ENCODE measurements at places on chromosomes 2 and 18.

GRCh38 chr2:220134756-220135534 lies 507.5 kb downstream of the SLC4A3 start:
- no peak for DNase-seq

DNA sequence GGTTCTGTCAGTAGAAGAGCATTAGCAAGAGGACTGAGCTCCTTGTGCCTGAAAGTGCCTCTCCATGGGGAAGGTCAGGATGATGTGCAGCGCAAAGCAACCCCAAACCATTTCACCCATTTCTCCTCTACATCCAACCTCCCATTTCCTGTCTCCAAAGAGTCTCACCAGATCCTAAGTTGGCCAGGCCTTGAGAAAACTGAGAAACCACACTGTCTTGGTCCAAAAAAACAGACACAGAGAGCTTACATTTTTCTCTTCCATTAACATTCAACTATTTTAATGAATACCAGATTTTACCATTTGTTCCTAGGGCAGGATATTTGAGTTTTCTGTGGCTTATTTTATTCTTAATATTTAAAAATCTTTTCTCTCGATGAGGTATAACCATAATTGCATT lies 195.0 kb downstream of the EPHA4 start:
- no peak for DNase-seq

GRCh38 chr2:84792856-84793522 lies 87.9 kb downstream of the TRABD2A start:
- no peak for DNase-seq

DNA sequence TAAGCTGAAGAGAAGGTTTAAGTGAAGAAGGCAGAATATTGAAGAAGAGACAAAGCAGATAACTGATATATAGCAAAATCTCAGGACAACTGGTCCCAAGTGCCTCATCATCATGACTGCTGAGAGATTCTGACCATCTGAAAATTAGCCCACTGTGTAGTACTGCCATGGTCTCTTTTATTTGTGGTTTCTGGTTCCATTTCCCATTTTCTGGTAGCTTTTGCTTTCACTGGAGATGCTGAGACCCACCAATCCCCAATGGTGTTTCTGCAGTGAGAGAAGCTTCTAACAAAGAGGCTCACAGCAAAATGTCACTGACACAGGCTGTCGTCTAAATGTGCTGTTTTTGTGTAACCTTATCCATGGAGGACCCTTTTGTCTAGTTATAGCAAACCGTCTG lies 79.5 kb downstream of the TMEM163 start:
- no peak for DNase-seq

GRCh38 chr2:45567974-45568789 lies 42.9 kb downstream of the SRBD1 start:
- no peak for DNase-seq

GRCh38 chr2:75130171-75130570 lies 69.1 kb downstream of the TACR1 start:
- DNase-seq: no peak

GRCh38 chr2:176879426-176879995 lies 333.1 kb upstream of the HNRNPA3 start:
- DNase-seq: no peak

GRCh38 chr2:61185231-61185728 lies 23.3 kb downstream of the C2orf74 start:
- no peak for DNase-seq

DNA sequence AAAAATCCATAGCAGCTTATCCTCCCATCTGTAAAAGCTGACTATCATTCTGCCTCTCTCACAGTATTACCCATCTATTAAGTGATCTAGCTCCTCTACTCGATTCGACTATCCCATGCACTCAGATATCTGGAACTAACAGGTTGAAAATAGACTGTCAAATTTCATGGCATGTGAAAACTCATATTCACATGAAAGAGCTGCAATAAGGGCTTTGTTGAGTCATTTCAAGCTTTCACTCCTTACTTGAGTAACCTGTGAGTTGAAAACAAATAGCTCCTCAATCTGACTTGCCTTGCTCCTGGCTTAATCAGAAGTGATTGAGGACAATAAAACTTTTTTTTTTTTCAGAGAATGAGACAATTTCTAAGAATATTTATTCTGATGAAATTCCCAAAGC lies 192.4 kb upstream of the ERBB4 start:
- no peak for DNase-seq

DNA sequence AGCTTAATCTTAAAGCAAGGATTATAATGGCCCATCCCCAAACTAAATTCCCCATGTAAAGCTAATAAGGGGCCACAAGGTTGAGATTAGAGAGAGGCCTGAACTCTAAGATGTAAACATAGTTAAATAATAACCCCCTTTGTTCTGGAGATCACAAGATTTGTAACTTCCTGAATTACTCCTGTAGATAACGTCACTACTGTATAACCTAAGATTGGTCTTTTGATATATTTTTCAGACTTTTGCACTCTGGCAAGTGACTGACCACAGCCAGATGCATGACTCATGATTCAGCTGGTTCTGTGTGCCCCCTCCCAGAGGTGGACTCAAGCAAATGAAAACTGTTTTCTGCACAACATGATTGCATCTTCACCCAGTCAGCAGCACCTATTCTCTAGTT lies 686.0 kb upstream of the DDX18 start:
- no peak for DNase-seq

DNA sequence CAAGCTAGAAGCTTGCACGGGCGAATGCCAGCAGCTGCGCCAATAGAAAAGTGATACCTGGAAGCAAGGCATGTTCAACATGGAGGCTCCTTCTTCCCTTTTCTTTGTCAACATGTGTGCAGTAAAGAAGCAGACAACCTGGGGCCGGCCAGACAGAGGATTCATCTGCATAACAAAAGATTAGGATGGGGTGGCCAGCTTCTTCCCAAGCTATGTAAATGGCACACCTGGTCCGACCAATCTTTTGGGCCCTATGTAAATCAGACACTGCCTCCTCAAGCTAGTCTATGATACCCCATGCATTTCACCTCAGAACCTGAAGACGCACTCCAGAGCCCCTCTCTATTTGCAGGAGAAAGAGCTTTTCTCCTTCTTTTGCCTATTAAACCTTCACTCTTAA lies 66.4 kb upstream of the TGFA start:
- no peak for DNase-seq

GRCh38 chr2:2503864-2504418 lies 172.9 kb upstream of the MYT1L start:
- no peak for DNase-seq

- no peak for DNase-seq
Measured at GRCh38 chr2:80153768-80154167, 150.8 kb downstream of the LRRTM1 start.

- peak; percentile 0 for DNase-seq
Measured at GRCh38 chr18:13448335-13448795, 229.8 kb downstream of the LDLRAD4 start.

GRCh38 chr2:121471532-121472469 lies 58.9 kb upstream of the RNU4ATAC start:
- DNase-seq: no peak

- no peak for DNase-seq
Measured at GRCh38 chr2:24169023-24169422, 5.8 kb upstream of the FAM228A start.

DNA sequence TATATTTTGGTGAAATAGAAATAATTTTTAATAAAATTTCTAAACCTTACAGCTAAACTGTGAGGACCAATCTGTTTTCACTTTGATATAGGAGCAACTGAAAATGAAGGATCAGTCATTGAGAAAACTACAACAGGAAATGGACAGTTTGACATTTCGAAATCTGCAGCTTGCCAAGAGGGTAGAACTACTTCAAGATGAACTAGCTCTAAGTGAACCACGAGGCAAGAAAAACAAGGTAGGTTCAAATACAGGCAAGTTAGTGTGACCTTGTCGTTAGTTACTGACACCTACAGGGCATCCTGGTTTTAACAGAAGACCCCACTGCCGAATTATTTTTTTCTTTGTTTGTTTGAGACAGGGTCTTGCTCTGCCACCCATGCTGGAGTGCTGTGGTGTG lies 75.5 kb upstream of the STON1 start:
- DNase-seq: no peak

GRCh38 chr2:101883860-101884259 lies 107.9 kb upstream of the IL1R2 start:
- no peak for DNase-seq

- no peak for DNase-seq
Measured at GRCh38 chr2:100281521-100282438, 40.5 kb downstream of the LONRF2 start.

- no peak for DNase-seq
Measured at GRCh38 chr18:65750389-65751154, at the start of gene CDH7. Gene CDH7 (plus strand): TSS chr18:65751012. CDS start chr18:65762843, 11,831 bp downstream.

- DNase-seq: no peak
Measured at GRCh38 chr2:71620851-71621251, 167.5 kb downstream of the DYSF start.

DNA sequence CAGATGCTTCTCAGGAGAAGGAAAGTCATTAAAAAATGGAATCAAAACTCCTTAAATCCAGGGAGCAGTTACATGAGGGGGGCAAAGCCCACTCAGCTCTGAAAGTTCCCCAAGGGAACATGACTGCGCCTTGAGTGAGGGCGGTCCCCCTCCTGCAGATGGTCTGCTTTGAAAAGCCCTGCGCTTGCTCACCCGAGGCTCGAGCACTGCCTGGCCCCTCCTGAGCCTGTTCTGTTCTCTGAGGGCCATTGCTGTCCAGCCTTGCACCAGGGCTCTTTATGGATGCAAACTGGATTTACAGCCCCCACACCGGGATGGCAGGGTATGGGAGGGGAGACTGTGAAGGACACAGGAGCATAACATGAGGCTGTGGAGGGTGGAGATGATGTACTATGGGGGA lies 37.8 kb upstream of the DNMT3A start:
- no peak for DNase-seq

DNA sequence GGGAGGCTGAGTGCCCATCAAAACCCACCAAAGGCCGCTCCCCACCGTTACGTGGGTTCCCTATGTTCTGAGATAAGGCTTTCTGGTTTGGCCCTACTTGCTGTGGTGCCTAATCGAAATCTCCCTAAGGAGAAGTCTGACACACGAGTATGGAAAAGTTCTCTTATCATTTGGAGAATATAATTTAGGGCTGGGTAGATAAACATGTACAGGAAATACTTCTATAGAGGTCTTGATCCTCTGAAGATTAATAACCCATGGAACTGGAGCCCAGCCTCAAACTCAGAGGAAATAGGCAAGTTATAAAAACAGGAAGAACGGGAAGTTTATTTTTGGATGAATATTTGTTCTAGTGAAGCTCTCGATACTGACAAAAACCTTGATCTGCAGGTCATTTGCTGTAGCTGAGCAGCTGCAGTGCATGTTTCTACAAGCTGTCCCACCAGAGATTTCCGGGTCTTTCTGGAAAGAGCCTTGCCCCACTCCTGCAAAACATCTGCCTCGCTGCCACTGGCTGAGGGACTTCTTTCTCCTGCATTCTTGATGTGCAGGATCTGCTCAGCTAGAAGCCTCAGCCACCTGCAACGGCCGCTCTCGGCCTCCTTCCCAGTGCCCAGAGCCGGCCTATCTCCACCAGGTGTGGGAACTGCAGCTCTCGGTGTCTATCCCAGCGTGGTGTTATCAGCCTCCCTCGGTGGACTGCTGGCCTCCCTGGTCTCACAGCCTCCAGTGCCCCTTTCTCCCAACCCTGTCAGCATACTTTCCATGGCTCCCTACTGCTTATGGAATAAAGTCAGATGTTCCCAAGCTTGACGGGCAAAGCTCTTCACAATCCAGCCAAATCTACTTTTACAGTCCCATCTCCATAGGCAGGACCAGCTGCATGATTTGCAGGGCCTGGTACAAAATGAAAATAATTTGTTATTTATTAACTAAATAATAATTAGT lies 48.6 kb downstream of the SPRED2 start:
- no peak for DNase-seq

GRCh38 chr2:46827274-46828134 lies 88.1 kb downstream of the MCFD2 start:
- peak; percentile 18 for DNase-seq

GRCh38 chr2:3871002-3871401 lies 167.6 kb downstream of the DCDC2C start:
- DNase-seq: no peak

- no peak for DNase-seq
Measured at GRCh38 chr2:55843096-55843993, 80.2 kb downstream of the EFEMP1 start.

DNA sequence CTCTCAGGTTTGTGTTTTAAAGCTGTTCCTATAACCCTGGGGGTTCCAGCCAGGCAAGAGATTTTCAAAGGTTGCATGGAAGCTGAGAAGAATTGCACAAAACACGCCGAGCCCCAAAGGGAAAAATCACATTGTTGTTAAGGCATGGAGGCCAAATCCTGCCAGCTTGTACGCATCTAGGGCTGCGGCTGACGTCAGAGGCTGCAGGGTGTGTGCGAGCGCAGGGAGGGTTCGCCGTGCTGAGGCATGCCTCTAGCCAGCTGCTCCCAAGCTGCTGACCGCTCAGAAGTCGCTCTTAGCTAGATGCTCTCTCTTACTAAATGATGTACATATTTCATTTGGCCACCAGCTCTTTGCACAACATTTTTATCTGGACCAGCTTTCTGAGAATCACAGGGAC lies 191.8 kb downstream of the LPIN1 start:
- no peak for DNase-seq

DNA sequence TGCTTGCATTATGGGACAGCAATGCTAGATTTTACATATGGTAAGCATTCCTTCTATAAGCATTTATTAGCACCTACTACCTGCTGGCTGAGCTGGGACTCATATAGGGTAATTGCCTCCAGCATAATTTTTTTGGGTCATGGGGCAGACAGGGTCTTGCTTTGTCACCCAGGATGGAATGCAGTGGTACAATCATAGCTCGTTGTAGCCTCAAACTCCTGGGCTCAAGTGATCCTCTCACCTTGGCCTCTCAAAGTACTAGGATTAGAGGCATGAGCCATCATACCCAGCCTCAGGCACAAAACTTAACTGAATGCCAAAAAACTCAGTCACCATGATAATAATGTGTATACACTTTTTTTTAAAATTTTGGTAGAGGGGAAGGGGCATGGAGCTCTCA lies 35.3 kb downstream of the TMEM237 start:
- no peak for DNase-seq

DNA sequence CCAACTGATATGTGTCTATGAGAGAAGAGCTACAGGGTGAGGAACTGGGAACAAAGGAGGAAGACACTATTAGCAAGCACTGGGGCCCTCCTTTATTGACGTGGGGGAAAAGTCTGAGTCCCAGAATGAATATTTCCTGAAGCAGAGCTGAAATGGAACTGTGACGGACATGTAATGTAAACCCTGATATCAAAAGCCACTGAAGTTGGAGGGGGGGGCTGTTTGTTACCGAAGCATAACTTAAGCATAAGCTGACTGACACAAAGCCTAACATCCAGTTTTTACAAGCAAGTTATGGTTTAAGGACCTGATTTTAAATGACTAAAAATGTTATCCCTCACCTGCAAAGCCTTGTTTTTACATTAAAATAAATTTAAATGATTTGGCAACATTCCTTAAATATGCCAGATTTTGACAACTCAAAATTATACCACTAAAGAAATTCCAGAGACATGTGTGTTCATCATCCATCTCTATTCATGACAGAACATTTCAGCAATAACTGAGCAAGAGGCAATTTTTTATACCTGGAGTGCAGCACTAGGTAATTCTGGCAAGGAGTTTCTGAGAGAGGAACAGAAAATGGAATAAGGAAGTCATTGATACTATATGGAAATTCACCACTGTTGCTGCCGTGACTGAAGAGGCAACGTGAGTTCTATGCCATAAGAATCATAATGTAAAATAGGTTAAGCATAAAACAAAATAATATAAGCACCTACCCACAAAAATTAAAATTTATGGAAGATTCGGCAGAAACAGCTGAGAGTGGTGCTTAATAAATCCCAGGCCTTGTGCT lies 186.0 kb downstream of the AFF3 start:
- no peak for DNase-seq

- DNase-seq: no peak
Measured at GRCh38 chr2:145484448-145485097, 964.7 kb upstream of the ZEB2 start.

GRCh38 chr18:12885500-12885899 lies 1.5 kb upstream of the PTPN2 start:
- no peak for DNase-seq

All from activated T-cell treated with anti-CD3 and anti-CD28 coated beads, Interleukin-2, amount 50 U/mL, for 24 hours (primary cell).